ENCODE measurements at places on chromosomes 3 and 15.

DNA sequence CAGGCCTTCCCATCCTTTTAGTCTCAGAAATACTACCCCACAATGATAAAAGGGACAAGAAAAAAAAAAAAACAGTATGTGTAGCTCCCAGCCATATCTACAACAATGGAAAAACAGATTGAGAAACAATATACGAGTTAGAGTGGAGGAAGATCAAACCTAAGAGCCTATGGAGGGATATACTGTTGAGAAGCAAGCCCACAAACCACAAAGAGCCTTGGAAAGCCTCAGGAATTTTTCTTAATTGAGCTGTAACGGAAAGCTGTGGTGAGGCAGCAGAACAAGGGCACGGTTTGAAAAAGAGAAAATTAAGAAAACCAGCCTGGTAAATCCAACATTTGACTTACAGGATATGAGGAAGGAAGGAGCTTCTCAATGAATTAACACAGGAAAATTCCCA lies 21.4 kb downstream of the KPNA1 start:
- peak; percentile 79 for DNase-seq
- H3K4me1 ChIP-seq = peaks cover 33% of the 10 kb centered on the region
- H3K36me3 ChIP-seq = peaks cover 18% of the 10 kb centered on the region
- H3K27me3 ChIP-seq = no peaks in the 10 kb centered on the region
- H3K4me3 ChIP-seq = no peak overlapping the region

DNA sequence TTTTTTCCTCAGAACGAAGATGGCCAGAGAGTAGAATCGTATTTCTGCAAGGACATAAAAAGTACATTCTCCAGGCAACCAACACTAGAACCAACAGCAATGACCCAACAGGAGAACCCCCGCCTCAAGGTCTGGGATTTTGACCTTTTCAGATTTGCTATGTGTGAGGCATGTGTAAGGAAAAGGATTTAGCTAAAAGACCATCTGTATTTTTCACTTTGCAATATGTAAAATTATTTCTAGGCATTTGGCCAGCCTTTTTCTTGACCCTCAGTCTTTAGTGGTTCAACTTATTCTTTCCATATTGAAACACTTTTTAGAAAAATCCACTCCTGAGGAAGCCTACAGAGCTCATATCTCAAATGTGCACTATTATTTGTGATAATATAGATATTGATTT lies 219.2 kb upstream of the GOLGA6L4 start:
- no peaks in the 10 kb centered on the region for H3K4me1 ChIP-seq
- DNase-seq = no peak
- H3K36me3 ChIP-seq = no peaks in the 10 kb centered on the region
- H3K27ac ChIP-seq = no peak overlapping the region

GRCh38 chr3:28903171-28903601 lies 377.7 kb upstream of the RBMS3 start:
- H3K27ac ChIP-seq = no peak overlapping the region
- no peaks in the 10 kb centered on the region for H3K36me3 ChIP-seq
- no peaks in the 10 kb centered on the region for H3K27me3 ChIP-seq
- H3K4me3 ChIP-seq = no peak overlapping the region
- H3K4me1 ChIP-seq = no peaks in the 10 kb centered on the region

DNA sequence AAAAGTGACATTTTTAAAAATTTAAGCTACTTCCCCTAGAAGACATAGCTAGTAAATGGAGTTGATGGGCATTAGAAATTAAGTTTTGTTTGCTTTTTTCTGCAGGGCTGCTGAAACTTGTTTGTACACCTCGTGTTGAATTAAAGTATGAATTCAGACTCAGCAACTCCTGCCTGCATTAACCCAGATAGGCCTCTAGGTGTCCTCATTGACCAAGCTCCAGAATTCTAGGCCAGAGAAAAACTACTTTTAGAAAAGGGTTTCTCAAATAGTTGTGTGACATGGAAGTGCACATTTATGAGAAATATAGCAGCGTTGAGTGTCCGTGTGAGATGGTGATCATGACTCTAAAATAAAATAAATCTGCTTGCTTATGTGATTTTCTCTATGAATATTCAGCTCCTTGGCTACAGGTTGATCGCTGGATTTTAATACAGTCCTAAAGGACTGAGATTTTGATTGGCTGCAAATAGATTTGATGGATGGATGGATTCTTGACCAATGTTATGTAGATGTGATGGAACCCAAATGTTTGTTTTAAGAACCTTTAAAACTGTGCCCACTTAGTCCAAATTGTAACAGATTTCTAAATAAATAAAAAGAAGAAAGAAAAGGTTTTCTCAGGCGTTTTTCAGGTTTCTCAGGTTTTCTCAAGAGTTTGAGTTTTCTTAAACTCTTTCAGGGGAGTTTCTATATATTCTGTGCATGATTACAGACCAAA lies 39.4 kb upstream of the LMOD3 start:
- H3K36me3 ChIP-seq = no peaks in the 10 kb centered on the region
- no peaks in the 10 kb centered on the region for H3K4me1 ChIP-seq
- H3K4me3 ChIP-seq = no peak overlapping the region
- H3K27ac ChIP-seq = no peak overlapping the region
- peaks cover 3% of the 10 kb centered on the region for H3K27me3 ChIP-seq

- H3K27ac ChIP-seq = peak overlapping the region; percentile 94
- no peak overlapping the region for H3K4me3 ChIP-seq
- no peaks in the 10 kb centered on the region for H3K36me3 ChIP-seq
- no peak for DNase-seq
- peaks cover 61% of the 10 kb centered on the region for H3K4me1 ChIP-seq
- H3K27me3 ChIP-seq = no peaks in the 10 kb centered on the region
Measured at GRCh38 chr3:134325061-134325705, 49.1 kb downstream of the AMOTL2 start.

- H3K36me3 ChIP-seq = no peaks in the 10 kb centered on the region
- DNase-seq = no peak
- no peak overlapping the region for H3K27ac ChIP-seq
- no peak overlapping the region for H3K4me3 ChIP-seq
- H3K27me3 ChIP-seq = peaks cover 3% of the 10 kb centered on the region
Measured at GRCh38 chr3:186679151-186679550, 13.3 kb downstream of the HRG start.

GRCh38 chr15:97052513-97052912 lies 722.0 kb downstream of the NR2F2 start:
- DNase-seq = no peak
- H3K27ac ChIP-seq = no peak overlapping the region
- H3K36me3 ChIP-seq = no peaks in the 10 kb centered on the region
- no peaks in the 10 kb centered on the region for H3K27me3 ChIP-seq

DNA sequence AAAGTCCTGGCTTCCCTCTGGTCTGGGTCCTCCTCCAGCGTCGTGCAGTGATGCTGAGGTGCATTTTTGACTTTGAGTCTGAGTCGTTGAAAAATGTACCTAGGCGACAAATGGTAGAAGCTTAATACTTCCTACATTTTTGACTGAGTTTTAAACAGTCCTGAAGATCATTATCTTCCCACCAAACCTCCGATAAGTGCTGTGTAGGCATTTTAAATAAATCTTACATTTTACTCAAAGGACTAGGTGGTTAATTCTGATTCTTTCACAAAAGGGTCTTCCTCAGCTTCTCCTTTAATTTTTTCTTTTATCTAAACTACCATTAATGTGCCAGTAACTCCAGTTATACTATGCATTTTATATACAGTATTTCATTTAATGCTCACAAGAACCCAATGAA lies 70.6 kb downstream of the KAT2B start:
- DNase-seq = no peak
- no peaks in the 10 kb centered on the region for H3K36me3 ChIP-seq

- no peak for DNase-seq
- H3K27ac ChIP-seq = peak overlapping the region; percentile 50
- no peak overlapping the region for H3K4me3 ChIP-seq
- peaks cover 11% of the 10 kb centered on the region for H3K4me1 ChIP-seq
- no peaks in the 10 kb centered on the region for H3K36me3 ChIP-seq
Measured at GRCh38 chr3:94413336-94414108, 350.7 kb downstream of the NSUN3 start.

DNA sequence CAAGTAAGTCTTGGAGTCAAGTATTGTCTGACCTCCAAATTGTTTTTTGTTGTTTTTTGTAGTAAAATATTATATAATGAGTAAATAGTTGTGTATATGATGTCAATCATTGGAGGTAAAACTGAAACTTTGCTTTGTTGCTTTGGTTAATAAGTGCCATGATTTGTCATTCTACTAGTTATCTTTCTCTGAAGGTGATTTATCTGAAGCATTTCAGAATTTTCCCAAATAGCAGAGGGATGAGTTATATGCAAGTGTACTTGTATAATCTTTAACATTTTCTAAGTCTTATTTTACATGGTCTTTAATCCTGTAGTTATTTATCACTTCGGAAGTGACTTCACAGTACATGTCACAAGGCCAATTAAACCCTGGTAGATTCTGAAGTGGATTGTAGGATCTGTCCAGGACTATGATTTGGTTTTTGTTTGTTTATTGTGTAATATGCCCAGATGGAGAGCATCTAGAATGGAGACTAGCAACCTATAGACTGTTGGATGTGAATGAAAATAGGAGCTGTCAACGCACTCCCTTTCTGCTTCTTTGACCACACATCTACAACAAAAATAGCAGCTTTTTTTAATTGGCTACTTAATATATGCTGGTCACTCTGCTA lies 93.1 kb upstream of the SAMMSON start:
- no peaks in the 10 kb centered on the region for H3K36me3 ChIP-seq
- no peaks in the 10 kb centered on the region for H3K4me1 ChIP-seq
- no peaks in the 10 kb centered on the region for H3K27me3 ChIP-seq
- H3K4me3 ChIP-seq = no peak overlapping the region
- H3K27ac ChIP-seq = no peak overlapping the region
- DNase-seq = no peak

DNA sequence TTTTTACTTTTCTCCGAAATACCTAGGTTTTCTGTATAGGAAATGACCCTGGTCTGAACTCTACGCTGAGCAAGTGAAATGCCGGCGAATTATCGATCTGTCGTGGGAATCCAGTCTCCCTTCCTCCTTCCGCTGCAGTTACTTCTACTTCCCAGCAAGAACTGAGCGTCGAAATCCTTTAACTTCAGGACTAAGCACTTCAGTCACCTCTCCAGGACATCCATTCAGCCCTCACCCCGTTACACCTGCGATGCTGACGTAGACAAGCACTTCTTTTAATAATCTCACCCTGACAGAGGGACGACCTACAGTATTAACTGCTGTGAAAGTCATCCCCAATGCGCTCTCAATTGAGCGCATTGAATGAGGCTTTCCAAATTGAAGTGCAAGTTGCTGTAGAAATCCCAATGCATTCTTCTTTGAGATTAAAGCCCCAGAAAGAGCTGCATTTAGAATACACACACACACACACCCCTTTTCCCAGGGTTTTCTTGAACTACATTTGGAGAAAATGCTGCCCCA lies 1.3 kb downstream of the TOP2B start:
- DNase-seq = no peak
- H3K36me3 ChIP-seq = no peaks in the 10 kb centered on the region
- no peaks in the 10 kb centered on the region for H3K27me3 ChIP-seq
- peaks cover 17% of the 10 kb centered on the region for H3K4me1 ChIP-seq

DNA sequence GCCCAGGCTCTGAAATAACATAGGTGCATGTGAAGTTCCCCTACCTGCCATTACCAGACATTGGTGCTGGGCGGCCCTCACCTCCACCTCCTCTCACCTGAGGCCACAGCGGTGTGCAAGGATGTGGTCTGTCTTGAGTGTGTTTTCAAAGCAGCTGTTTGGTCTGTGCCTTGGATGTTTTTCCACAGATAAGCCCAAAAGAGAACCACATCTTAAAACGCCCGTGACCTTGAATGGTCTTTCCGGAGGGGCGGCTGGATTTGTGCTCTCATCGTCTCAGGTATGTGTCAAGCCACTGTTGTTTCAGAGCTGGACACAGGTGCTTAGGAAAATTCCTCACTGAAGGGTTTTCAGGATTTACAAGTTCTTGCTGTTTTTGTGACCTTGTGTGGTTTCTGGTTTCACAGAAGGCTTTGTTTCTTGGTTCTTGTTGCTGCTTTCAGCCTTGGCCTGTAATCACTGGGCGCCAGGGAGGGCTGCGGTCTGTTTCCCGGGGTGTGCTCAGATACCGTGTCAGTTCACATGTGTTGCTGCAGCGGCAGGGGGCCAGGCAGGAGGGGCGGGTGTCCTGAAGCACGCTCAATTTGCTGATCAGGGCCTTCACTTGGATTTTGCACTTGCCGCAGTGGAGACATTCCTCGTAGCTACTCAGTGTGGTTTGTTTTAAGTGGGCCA lies 128.4 kb downstream of the IGF1R start:
- peaks cover 11% of the 10 kb centered on the region for H3K4me1 ChIP-seq
- H3K27me3 ChIP-seq = no peaks in the 10 kb centered on the region
- no peak overlapping the region for H3K27ac ChIP-seq
- no peak overlapping the region for H3K4me3 ChIP-seq
- DNase-seq = no peak

GRCh38 chr3:101819649-101820206 lies 29.6 kb upstream of the NFKBIZ start:
- peaks cover 17% of the 10 kb centered on the region for H3K36me3 ChIP-seq
- H3K27ac ChIP-seq = no peak overlapping the region
- DNase-seq = no peak
- H3K4me1 ChIP-seq = peaks cover 9% of the 10 kb centered on the region
- H3K27me3 ChIP-seq = no peaks in the 10 kb centered on the region

DNA sequence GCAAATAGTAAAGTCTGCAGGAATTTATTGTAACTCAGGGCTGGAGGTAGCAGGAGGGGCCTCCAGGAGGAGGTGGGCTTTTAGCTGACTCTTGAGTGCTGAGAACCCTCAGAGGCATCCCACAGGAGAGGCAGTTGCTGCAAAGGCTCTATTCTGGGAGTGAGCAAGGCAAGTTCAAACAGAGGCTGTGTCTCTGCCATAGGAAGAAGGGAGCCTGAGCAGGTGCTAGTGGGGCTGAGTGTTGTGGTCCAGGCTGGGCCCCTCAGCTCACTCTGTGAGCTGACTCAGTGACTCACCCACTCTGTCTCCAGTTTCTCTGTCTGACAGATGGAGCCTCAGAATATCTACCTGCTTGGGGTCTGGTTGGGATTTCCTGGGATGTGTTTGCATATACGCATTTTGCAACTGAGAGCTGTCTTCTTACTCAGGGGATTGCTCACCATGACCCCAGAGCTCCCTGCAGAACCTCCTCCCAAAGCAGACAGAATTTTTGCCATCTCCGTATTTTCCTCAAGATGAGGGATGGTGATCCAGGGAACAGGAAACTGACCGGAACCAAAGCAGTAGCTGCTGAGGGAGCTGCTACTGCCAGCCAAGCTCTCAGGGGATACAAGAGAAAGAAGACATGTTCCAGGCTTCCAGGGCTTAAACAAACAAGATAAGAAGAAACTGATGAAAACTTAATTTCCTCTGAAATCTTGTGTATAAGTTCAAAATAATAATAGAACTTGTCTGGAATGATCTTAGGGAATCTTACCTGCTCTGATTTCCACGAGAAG lies 13.6 kb upstream of the NOX5 start:
- H3K4me3 ChIP-seq = no peak overlapping the region
- no peaks in the 10 kb centered on the region for H3K36me3 ChIP-seq
- no peaks in the 10 kb centered on the region for H3K4me1 ChIP-seq
- no peak for DNase-seq

GRCh38 chr3:105806359-105806758 lies 62.5 kb downstream of the CBLB start:
- peaks cover 45% of the 10 kb centered on the region for H3K4me1 ChIP-seq
- H3K4me3 ChIP-seq = no peak overlapping the region
- H3K27me3 ChIP-seq = no peaks in the 10 kb centered on the region
- H3K36me3 ChIP-seq = peaks cover 17% of the 10 kb centered on the region

Data from osteoblast (primary cell).